ENCODE measurements at places on chromosomes 5 and 9.

DNA sequence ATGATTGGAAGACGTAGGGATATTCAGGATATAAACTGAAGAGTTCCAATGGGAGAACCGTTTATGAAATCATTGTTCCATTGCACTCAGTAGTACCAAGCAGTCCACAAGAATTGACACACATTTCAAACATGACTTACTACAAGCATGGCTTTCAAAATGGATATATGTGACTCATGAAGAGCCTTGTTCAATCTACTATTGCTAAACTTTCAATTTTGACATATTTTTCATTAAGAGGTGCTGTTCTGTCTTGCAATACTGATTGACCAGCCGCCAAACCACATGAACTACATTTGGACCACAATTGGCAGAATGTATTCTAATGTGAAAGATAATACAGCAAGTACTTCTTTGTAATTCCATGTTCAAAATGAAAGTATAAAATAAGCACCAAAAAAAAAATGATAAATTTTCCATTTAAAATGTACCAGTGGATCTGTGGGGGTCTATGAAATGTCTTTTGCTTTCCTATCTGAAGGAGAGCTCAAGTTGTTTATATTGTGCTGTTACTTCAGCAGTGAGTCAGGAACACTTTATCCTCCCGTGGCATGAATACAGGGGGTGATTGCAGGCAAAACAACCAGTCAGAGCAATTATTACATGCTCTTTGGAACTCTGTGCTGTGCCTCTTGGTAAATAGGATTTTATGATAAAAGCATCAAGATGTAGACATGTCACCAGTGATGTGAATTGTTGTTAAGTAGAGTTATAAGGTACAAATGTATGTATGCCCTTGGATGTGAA lies 366.0 kb downstream of the ARRDC3 start:
- no peak for DNase-seq

GRCh38 chr9:93183663-93184431 lies at the start of gene WNK2:
WNK2 (plus strand) TSS chr9:93184139; CDS start chr9:93184930, 791 bp downstream.
- no peak for DNase-seq

DNA sequence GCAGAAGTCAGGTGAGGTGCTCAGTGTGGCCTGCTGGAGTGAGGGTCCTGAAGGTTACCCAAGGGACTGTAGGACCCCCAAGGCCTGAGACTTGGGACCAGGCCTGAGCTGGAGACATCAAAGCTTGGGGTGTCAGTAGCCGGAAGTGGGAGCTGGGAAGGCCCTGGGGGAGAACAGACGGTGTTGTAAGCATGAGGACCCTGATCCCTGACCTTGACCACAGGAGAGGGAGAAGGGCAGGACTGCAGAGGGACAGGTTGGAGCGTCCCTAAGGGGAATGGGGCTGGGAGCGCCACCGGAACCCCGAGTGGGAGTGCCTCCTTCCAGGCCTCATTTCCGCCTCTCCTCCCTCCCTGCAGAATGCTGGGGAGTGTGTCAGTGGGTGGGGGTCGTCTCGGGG lies 533 bp downstream of the TTC16 start:
- no peak for DNase-seq

DNA sequence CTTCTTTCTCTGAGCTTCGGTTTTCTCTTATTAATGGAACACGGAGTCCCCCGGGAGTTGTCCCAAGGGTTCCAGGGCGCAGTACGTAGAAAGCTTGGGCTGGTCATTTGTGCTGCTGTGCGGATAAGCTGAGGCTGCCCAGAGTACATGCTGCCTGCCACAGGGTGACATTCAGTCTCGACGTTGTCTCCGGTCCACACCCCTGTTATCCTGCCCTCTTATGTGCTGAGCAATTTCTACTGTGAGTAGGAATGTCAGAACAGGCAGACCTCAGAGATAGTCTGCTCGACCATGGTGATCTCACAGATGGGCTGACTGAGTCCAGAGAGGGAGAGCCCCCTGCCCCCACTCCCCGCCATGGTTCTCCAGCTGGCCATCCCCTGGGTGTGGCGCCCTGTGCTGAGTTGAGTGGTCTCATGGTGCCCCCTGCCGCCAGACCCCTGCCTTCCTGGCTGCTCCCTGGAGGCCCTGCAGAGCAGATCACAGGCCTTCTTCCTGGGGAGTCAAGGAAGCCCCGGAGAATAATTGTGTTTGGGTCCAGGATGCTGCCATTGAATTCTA lies 124.0 kb downstream of the RGS3 start:
- no peak for DNase-seq

- DNase-seq: no peak
These were observed 61.2 kb upstream of the CAMK4 start for GRCh38 chr5:111163000-111163399.

DNA sequence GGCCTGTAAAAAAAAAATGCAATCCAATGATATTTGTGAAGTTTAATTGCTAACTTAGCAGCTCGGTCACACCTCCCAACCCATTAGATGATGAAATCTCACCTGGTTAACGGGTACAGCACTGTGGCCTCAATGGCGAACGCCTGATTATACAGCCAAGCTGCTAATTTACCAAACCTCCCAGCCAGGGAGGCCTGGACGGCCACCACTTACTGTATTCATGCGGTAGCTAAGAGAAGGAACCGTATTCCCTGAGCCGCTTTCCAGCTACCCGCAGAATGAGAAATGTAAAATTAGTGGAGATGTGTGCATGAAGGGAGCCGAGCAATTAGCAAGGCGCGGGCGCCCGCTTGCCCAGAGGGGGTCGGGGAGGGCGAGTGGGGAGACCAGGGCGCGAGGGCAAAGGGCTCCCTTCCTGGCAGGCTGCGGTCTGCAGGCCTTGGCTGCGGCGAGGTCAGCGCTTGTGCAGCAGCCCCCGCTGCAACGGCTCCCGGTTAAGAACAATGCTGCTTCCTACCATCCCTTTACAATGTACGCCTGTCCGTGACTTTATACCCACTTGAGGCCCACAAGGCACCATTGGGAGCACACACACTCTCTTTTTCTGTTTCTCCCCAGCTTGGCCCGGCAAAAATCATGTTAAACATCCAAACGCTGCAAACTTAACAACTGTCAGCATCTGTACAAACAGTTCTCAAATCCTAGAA lies 70.4 kb upstream of the TBCA start:
- DNase-seq: no peak

- DNase-seq: no peak
These were observed 105.8 kb downstream of the ROR2 start for GRCh38 chr9:91844190-91844589.

Measured in stimulated activated CD8-positive, alpha-beta memory T cell treated with anti-CD3 and anti-CD28 coated beads, Interleukin-2, amount 100 ng/mL, for 1 hour (primary cell).